Kidney capillary endothelial cell (primary cell): ENCODE measurements at places on chromosomes 7 and 10.

DNA sequence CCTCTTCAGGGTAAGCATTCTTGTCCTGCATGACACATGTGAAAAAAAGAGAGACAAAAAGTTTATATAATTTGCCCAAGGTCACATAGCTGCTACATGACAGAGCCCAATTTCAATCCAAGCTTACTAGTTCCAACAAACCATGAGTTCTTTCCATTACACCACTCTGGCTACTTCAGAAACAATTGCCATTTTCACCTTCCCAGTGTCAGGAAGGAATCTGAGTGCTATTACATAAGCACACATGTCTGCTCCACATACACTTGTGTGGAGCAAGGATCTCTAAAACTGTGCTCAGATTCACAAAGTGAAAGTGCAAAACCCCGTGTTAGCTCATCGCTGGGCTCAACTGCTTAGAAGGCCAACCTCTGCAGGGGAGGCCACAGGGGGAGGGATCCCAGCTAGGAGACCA is 356.2 kb upstream of the NFE2L3 start:
- DNase-seq, result no peak

GRCh38 chr7:100483722-100484672 is at the start of gene NYAP1:
NYAP1 (plus strand) TSS chr7:100483927; CDS start chr7:100485312, 1,385 bp downstream.
- no peak for DNase-seq

DNA sequence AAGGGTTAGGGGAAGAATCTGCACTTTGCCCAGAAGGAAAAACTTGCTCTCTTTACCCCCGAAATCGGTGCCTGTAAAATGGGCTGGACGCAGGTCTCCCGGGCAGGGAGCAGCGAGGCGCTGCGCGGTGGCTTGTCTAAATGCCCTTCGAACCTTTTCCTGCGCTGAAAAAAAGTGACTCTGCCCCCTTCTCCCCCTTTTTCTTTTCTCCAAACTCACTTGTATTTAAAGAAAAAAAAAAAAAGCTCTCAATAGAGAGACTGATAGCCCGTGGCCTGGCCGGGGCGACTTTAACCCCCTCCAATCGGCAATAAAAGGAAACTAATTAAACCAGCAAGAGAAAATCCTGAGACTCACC is 286 bp downstream of the SP8 start:
- no peak for DNase-seq

- DNase-seq, result no peak
These were observed 434.4 kb upstream of the ZMIZ1 start for GRCh38 chr10:78634389-78634815.

GRCh38 chr10:89810908-89811525 is 109.6 kb downstream of the KIF20B start:
- no peak for DNase-seq

DNA sequence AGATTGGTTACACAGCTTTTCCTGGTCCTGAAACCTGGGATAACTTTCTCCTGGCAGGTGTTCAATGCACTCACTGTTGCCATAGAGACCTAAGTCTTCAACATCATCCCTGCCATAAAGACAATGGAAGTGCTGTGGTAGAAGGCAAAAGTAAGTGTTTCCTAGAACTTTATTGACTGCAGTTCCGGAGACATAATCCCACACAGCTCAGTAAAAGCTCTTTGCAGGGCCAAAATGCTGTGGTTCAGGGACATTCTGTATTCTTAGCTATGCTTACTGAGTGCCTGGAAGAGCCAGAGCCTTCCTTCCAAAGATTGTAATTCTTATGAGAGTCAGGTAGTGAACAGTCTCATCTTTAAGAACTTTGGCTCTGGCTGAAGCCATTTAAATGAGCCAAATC is 5.3 kb downstream of the WIPF3 start:
- DNase-seq, result no peak

GRCh38 chr10:109374215-109374614 is 549.1 kb downstream of the XPNPEP1 start:
- DNase-seq, result no peak

DNA sequence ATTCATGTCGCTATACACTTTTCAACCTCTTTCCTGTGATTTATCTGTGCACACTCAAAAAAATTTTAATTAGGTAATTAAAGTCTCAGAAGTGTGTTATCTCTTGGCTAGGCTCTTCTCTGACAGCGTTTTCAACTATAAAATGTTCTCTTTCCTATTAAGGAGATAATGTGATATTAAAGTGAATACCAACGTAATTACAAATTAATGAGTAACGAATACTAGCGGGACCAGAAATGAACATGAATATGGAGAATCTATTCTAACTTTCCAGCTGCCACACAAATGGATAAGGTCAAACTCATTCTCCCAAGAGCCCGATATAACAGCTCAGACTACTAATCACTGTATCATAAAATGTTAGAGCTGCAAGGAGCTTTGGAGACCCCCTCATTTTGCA is 12.0 kb downstream of the COL1A2 start:
- no peak for DNase-seq

GRCh38 chr7:107345898-107346297 is 124.0 kb upstream of the GPR22 start:
- no peak for DNase-seq

GRCh38 chr7:749140-749551 is 22.1 kb upstream of the PRKAR1B start:
- DNase-seq, result no peak

GRCh38 chr10:18446205-18446604 is 205.2 kb downstream of the NSUN6 start:
- DNase-seq, result no peak

GRCh38 chr10:58577437-58577777 is 64.7 kb downstream of the BICC1 start:
- DNase-seq, result no peak

DNA sequence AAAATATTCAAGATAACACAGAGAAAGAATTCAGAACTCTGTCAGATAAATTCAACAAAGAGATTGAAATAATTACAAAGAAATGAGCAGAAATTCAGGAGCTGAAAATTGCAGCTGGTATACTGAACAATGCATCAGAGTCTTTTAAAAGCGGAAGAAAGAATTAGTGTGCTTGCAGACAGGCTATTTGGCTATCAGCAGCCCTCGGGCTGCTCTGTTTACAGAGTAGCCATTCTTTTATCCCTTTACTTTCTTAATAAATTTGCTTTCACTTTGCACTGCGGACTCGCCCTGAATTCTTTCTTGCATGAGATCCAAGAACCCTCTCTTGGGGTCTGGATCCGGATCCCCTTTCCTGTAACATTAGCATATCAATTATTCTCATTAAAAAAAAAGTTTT is 1040.0 kb downstream of the SORCS3 start:
- no peak for DNase-seq

DNA sequence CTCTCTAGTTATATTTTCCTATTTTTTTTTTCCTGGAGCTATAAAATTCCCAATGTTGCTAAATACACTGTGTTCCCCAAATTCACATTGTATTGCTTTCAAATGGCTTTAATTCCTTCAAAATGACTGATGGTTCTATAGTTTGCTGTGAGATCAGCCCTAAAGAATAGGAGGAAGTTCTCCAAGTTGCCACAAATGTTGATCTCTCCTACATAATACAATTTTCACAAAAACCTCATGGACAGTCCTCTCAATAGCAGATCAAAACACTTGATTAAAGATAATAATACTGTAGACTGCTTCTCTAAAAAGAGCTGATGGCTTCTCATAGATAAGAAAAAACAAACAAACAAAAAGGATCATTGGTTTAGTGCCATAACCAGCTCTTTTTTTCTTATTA is 97.8 kb upstream of the CAV2 start:
- no peak for DNase-seq

DNA sequence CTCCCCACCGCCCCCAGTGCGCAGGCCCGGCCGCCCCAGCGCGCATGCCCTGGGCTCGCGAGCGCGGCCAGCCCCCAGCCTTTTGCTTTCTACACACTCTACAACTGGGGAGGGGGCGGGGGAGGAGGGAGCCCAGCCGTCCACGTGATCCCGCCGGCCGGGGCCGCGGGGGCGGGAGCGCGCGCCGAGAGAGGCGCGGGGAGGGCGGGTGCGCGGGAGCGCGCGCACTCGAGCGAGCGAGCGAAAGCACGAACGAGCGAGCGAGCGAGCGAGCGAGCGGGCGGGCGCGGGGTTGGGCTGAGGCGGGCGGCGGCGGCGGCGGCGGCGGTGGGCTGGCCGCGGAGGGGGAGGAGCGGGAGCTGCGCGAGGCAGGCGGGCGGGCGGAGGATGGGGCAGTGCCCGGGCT is at the start of gene AUTS2:
TSS of gene AUTS2 (plus strand) at position 395 of the 406 bp plus-strand sequence. CDS start 1,179 bp downstream, outside the sequence.
- DNase-seq, result peak; percentile 67

- no peak for DNase-seq
These were observed 185.7 kb downstream of the PPP1R17 start for GRCh38 chr7:31872545-31873370.

DNA sequence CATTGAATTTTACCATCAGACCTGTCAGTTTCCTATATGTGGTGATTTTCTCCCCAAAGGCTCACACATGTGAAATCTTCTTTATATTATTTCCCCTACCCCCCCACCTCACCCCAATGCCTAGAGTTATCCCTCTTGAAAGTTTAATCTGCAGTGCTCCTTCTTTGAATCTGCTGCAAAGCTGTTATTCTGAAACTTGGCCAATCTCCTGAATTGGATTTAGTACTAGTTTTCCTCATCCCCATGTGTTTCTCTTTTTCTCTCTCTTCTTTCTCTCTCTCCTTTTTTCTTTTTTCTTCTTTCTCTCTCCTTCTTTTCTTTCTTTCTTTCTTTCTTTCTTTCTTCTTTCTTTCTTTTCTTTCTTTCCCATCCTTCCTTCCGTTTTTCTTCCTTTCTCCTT is 886.2 kb downstream of the TYW1 start:
- DNase-seq, result no peak
